ENCODE measurements at places on chromosomes 16 and 17. TPM values are rescaled to one million over a fixed set of nuclear protein-coding genes. Genes with fewer than 3 reads are reported as not detected.

NACA2 gene
- total RNA-seq, result not detected

CFAP97D1 gene
- total RNA-seq, result not detected

DNA sequence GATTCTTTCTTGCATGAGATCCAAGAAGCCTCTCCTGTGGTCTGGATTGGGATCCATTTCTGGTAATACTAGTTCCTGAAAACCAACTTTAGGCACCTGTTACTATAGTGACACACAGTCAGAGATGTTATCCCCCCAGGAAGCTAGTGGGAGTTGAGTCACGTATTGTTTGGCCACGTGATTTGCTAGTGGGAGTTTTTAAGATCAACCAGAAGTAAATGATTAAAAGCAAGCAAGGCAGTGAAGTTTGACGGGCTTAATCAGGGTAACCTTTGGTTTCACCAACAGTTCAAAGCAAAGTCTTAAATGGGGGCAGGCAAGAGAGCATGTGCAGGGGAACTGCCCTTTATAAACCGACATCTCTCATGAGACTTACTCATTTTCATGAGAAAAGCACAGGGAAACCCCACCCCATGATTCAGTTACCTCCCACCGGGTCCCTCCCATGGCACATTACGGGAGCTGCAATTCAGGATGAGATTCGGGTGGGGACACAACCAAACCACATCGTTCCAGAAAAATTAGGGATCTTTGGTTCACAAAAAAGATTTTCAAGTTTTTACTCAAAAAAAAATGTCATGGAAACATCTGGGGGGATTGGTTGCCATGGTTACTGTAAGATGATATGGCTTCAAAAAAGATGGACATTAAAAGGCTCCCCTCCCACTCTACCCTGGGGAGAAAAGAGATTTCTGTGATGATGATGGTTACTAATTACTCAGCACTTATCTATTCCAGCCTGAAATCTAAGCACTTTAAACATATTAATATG lies 483.1 kb upstream of the ERCC4 start:
- peak; percentile 10 for DNase-seq

- DNase-seq, result no peak
Measured at GRCh38 chr17:15194859-15195277, 70.3 kb downstream of the PMP22 start.

DNA sequence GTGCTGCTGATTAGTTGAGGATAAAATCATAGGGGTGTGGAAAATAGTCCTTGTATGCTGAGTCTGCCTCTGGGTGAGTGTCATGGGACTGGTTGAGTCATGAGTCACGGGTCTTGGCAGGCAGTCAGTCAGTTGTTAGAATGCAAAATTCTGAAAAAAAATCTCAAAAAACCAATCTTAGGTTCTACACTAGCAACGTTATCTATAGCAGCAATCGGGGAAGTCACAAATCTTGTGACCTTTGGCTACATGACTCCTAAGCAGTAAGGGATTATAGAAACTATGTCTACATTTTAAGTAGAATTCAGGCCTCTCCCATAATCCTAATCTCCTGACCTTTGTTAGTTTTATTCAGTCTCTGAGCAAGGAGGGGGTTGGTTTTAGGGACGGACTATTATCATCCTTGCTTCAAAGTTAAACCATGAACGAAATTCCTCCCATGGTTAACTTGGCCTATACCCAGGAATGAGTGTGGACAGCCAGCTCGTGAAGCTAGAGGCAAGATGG lies 18.0 kb upstream of the PMFBP1 start:
- DNase-seq, result peak; percentile 58

- DNase-seq, result no peak
Measured at GRCh38 chr17:78474614-78475146, 96.2 kb downstream of the PGS1 start.

- DNase-seq, result peak; percentile 75
Measured at GRCh38 chr17:38674014-38674748, 576 bp downstream of the EPOP start.

GLOD4 gene
- total RNA-seq, result 65.7 TPM

- no peak for DNase-seq
Measured at GRCh38 chr16:86042393-86042792, 143.4 kb downstream of the IRF8 start.

DNA sequence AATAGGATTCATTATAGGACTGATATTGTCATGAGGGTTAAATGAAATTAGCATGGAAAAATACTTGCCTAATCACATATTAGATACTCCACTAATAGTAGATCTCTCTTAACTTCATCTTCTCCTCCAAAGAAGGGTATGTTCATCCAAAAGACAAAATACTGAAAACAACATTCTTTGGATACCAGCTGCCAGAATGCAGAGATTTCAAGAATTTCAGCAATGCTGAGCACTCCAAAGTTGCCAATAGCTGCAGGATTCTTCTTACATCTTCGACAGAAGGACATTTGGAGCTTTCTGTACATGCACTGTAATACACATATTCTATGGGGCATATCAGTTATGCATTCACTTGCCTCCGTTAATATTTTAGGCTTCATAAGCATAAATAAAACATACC lies 436.5 kb downstream of the HAPSTR1 start:
- DNase-seq, result no peak
